GM19239 (cell line): ENCODE measurements at places on chromosomes 2 and 18.

- no peak for DNase-seq
These were observed 17.9 kb downstream of the HS1BP3 start for GRCh38 chr2:20633001-20633400.

- no peak for DNase-seq
These were observed 80.5 kb downstream of the DGKD start for GRCh38 chr2:233434666-233435330.

DNA sequence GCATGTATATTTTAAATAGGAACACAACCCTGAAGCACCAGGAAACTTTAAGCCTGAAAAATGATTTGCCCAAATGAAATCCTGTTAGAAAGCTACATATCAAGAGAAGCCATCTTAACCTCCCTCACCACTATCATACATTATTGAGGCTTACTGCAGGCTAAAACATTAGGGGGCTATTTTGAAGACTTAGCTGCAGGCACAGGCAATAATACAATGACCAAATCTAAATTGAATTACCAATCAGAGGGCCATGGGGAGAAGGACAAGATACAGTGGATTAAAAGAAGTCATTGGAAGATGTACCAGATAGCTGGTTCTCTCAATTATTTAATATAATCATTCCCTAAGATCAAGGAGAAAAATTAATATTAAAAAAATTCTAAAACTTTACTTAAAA is 73.7 kb downstream of the THADA start:
- no peak for DNase-seq

- peak; percentile 38 for DNase-seq
These were observed 106.4 kb downstream of the POLE4 start for GRCh38 chr2:75064691-75065396.

DNA sequence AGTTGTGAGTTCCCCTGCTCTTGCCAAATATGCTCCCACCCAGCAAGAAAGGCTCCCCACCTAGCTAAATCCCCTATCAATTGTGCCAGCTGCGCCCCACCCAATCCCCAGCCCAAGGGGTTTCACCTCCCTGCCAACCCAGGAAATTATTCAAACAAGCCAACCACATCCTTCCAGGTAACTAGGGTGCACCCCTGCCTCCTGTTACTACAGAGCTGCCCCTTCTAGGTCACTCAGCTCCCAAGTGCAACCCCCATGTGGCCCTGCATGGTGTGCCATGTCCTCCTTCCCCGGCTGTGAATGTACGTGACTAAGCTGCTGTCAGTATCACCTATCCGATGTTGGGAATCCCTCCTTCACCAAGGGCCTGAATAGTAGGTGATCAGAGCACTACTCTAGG is 91.2 kb upstream of the LDAH start:
- DNase-seq: no peak

DNA sequence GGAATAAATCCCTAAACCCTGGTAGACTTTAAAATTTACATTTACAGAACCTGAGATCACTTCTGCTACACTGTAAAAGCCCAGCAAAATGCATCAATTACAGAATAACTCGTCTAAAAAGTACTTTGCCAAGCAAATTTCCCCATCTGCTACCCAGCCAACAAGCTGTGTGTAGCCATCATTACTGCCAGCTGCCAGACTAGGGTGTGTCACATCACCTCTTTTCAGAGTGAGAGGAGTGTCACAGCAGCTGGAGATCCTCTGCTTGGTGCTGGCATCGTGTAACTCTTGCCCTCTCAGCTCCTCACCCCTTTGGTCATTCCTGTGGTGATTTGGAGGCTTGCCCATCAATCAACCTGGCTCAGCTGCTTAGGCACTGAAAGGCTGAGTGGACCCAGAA is 340.4 kb upstream of the MMADHC start:
- DNase-seq: no peak

GRCh38 chr18:50289108-50289443 is 1.6 kb upstream of the CXXC1 start:
- DNase-seq: no peak

DNA sequence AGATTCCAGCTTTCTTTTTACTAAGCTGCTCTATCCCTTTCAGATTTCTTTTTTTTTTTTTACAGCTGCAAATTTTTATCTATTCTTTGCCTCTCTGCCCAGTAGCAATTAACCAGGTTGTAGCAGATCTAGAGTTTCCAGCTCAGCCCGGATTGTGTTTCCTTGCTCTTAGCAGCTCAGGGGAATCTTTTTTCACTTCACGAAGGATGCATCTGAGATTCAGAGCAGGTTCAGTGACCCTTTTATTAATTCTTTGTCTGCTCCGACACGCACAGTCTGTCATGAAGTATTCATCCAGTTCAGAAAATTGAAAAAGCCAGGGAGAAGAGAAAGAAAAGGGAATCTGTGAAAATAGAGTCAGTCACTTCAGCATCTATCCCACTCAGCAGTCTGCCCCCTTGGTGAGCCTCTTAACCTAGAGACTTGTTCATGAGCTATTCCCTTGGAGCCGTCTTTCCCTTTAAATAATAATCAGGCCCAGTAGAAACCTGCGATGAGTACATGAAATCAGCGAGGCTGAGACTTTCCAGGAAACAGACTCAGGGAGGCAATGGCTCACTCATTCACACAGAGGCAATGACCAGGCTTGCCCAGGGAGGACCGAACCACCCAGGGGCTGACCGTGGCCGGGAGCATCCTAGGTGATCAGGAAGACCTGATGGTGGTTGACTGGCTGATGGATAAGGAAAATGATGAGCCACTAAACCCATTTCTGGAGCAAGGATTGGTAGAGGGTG is 103.4 kb upstream of the ITGA6 start:
- no peak for DNase-seq

DNA sequence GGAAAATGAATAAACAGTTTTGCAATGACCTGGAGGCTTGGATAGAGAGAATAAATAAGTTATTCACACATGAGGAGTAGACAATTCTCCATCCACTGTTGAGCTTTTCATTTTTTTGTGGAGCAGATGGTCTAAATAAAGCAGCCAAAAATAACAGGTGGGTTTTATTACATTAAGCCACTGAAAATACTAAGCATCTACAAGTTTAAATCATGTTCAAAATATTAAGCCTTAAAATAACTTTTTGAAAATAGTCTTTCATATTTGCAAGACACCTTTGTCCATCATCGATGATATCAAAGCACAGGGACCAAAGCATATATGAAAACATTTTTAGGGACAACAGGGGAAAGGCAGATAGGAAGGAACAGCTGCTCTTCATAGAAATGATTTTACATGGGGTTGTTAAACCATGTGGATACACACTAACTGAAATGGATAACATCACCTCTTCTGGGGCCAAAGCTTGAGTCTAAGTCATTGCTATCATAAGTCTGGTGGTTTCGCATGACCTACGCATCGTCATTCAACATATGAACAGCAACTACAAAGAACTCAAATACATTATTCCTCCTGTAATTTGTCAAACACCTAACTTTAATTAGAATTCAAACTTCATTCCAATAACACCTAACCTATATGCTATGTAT is 197.6 kb upstream of the CHST9 start:
- no peak for DNase-seq

DNA sequence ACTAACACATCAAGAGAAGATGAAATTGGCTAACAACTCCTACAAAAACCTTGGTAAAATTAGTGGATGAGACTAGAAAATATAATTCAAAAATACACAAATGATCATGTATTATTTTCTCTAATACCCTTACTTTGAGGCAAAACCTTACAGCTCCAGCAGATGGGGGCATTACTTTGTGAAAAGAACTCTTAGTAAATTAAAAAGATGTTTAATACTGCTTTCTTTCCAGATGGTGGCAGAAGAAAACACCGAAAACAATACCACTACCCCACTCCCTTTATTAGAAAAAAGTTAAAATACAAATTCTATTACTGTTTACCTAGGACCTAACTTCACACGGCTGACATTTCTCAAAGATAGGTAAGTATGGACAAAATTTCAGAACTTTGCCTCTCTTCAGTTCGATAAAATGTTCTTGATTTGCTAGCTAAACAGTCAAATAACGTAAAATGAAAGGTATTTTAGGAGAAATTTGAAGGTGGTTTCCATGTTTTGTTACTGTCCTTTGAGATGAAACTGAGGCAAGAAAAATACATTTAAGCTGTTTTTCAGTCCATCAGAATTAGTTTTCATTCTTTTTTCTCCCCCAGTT is 30.6 kb downstream of the ORC4 start:
- DNase-seq: peak; percentile 16

GRCh38 chr18:48928787-48929186 is 22.0 kb downstream of the SMAD7 start:
- DNase-seq: peak; percentile 73

DNA sequence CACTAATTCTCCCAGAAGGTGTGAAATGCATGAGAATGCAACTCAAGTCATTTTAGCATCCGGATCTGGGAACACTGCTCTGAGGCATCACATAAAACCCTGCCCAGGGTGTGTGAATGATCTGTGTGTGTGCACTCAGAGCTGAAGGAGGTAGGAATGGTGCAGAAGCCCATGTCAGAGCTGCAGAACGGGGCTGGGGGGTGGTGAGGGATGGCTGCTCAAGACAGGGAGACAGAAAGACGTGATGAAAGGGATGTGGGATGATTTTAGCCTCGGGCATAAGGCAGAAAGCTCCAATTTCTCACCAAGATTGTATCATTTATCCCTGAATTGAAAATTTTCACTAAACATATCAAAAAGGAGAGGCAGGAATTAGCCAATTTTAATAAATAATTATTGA is 369.1 kb downstream of the EIPR1 start:
- DNase-seq: no peak

- peak; percentile 10 for DNase-seq
These were observed 142.3 kb downstream of the ABCA12 start for GRCh38 chr2:214995926-214996670.

GRCh38 chr2:44570777-44571176 is 209.0 kb downstream of the CAMKMT start:
- no peak for DNase-seq

GRCh38 chr2:53053937-53054336 is 713.7 kb upstream of the CHAC2 start:
- no peak for DNase-seq

DNA sequence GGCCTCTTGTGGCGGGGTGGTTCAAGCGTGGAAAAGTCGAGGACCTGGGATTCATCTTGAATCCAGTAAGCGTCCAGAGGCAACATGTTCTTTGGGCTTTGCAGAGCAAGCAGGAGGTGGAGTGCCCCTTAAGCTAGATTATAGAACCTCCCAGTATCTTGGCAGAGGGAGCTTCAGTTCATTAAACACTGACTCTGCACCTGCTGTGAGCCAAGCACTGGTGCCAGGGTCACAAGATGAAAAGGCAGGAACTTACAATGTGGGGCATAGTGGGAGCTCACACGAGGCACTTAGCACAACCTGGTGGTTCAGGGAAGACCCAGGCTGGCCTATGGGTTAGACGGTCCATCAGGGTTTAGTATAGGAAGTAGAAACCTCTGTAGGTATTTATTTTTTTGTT is 7.4 kb upstream of the FZD5 start:
- no peak for DNase-seq

DNA sequence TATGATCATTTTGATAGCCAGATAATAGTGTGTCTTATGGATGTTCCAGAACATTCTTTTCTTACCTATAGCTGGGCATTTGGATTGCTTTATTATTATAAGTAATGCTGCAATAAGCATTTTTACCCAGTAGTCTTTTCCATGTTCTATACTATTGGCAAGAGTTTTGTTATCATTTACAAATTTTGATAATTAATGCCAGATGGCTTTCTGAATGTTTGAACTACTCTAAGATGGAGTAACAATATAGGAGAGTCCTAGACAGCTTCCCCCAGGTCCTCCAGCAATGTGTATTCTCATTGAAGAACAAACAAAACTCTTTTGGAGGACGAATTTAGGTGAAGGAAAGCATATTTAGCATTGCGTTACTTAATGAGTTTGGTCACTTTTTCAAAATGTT is 73.0 kb downstream of the INPP4A start:
- DNase-seq: no peak

DNA sequence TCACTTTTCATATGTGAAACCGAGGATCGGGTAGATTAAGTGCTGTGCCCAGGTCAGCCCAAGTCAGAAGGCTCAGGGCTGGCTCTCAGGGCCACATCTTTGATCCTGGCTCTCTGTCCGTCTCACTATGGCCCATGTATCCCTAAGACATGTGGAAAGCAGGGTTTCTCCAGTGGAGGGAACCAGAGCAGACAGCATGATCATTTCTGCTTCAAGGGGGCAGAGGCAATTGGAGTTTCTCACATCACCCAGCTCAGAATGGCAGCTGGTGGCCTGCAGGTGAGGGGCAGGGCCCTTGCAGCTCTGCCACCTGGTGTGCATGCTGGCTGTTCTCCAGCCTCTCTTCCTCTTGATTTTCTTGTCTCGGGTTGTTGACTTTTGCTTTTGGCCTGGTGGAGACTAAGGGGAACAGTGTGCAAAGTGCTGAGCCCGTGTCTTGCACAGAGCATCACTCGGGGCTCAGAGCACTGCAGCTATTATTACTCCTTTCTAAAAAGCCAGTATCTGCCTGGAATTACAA is 27.0 kb downstream of the LDLRAD4 start:
- no peak for DNase-seq

DNA sequence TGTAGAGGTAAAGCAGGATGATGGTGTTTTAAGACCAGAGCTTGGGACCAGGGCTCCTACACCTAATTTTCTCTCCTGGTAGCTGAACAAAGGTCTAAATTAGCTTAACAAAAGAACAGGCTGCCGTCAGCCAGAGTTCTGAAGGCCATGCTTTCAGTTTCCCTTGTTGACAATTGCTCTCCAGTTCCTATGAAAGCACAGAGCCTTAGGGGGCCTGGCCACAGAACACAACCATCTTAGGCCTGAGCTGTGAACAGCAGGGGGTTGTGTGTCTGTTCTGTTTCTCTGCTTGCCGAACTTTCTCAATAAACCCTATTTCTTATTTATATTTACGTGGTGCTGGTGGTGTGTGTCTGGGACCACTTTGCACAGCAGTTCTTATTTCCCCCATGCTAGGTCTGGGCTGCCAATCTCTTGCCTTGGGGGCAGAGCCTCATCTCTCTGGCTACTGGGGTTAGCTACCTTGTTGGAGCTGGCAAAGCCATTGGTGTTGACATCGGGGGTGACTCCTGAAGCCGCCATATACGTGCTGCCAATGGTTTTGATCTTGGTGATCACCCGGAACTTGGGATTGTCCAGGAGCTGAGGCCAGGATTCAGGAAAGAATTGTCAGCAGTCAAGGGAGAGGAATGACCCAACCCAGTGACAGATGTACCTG is 29.0 kb downstream of the CENPO start:
- DNase-seq: no peak

DNA sequence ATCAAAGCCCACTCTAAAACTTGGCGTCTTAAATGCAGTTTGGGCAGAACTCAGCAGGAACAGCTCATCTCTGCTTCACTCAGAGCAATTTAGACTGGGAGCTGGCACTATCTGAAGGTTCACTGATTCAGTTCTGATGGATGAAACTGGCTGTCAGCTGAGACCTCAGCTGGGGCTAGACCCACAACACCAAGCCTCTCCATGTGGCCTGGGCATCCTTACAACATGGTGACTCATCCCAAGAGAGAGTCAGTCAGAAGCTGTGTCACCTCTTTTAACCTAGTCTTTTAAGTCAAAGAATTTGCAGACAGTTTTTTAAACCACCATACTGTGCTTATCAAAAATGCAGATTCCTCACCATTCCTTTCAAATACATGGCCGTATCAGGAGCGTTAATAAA is 62.6 kb upstream of the ZNF397 start:
- no peak for DNase-seq
